ENCODE measurements at places on chromosomes 16 and 17. TPM values are rescaled to one million over a fixed set of nuclear protein-coding genes. Genes with fewer than 3 reads are reported as not detected.

GRCh38 chr16:29779474-29779873 is 1.4 kb downstream of the ZG16 start:
- no peak for DNase-seq

DNA sequence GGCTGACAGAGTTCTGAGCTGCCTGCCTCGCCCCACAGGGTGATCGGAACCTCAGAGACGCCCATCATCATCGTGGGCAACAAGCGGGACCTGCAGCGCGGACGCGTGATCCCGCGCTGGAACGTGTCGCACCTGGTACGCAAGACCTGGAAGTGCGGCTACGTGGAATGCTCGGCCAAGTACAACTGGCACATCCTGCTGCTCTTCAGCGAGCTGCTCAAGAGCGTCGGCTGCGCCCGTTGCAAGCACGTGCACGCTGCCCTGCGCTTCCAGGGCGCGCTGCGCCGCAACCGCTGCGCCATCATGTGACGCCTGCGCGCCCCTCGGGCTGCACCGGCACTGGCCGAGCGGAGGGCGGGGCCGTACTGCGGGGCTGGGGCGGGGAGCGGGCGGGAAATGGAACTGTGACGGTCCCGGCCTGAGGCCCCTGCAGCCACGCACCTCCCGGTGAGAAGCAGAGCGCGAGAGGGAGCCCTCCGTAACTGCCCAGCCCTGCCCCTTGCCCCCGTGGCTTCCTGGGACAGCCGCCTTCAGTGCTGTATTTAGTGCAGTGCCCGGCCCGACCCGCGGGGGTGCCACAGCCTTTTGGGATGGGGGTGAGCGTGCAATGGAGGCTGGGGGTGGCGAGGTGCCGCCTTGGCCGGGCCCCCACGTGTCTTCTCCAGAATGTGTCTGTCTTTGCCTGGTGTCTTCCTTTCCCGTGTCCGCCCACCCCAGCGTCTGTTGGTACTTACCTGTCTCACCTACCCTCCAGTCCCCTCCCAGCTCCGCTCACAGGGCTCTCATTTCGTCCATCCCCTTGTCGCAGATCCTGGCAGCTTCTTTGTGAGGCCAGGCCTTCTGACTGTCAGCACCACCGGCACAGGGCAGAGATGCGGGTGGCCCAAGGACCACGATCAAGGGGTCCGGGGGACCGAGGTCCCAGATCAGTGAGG is 9.8 kb downstream of the RASL10B start:
- no peak for DNase-seq

GRCh38 chr17:29155227-29155965 is 24.8 kb downstream of the MYO18A start:
- DNase-seq: no peak

Gene TBX2
- 7.7 TPM for total RNA-seq

DNA sequence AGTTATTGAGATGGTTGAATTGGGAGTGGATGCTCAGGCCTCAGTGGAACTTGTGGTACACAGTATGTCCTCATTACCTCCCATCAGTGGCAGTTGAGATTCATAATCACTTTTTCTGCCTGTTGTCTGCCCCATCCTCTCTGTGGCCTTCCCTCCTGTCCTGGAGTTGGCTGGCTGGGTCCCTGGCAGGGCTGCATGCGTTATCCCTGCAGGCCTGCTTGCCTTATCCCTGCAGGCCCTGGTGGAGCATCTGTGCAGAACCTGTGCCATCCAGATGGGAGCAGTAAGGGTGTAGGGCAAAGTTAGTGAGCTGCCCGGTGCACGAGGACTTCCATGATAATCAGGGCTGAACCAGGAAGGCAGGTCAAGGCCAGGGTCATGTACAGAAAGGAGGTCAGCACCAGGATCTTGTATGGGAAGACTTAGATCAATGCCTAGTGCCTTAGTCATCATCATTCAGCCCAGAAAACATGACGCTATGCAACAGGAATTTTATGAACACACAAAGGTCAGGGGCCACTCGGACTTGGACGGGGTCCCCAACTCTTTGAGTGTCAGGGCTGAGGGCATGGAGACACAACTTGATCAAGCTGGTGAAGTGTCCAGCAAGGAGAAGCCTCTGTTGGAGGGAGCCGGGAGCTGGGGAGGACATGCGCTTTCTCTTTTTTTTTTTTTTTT is 47.2 kb downstream of the ABCC1 start:
- peak; percentile 65 for DNase-seq

DNA sequence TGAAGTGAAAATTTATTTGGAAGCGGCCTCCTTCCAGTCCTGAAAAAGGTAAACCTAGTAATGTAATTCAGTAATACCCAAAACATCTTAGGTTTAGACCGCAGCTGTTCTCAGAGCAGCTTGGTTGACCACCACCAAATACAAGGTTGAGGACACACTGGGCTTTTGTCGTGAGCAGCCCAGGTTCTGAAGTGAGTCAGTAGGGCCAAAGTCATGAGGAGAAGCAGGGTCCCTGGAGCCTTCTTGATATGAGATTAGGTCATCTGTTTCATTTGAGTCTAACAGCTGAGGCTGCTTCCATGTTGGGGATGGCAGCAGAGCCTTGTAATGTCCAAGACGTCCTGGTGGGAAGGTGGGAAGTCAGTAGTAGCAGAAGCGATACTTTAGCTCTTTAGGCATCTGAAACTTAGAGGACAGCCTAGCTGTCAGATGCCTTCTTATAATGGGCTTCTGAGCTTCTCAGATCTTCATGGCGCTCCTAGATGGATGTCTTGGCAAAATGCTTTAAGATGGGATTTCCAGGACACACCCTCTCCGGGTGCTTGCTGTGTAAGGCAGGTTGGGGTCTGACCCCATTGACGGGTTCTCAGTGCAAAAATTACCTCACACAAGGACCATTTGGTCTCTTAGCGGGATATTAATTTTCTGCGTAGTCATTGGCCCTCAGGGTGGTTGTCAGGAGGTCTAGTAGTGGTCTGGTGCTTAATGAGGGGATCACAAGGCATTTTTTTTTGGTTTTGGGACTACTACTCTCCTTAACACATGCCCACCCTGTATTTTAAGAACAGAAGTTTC is 2.4 kb downstream of the ALKBH5 start:
- no peak for DNase-seq

DNA sequence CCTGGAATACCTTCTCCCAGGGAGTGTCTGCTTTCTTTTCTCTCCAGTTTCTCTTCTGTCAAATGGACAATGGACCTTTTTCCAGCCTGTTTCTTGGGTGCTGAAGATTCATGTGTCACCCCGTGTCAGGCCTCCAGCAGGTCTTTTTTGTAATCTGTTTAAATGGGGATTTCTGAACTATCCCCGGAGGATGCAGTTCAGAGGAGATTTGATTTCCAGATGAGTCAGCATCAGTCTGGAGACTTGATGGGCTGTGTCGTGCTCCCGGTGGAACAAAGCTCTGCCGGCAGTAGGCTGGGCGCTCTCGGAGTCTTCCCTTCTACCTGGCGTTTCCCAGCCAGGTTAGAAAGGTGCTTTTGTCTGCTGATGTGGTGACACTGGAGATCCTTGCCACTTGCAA is 440.6 kb downstream of the HS3ST3B1 start:
- DNase-seq: no peak

DNA sequence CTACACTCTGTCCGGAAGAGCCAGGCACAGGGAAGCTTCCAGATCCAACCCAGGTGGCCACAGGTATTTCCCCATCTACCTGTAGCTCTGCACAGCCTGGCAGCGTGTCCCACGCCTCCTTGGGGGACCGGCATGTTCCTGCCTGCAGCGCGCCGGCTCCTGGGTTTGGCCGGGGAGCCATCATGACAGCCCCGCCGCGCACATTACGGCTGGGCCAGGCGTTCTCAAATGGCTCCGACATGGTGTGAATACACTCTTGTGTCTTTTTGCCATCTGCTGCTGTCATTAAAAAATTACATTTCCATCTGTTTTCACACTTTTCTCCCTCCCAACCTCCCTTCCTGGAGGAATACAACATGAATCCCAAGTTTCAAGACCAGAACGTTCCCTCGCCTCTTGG is 8.0 kb upstream of the GINS2 start:
- no peak for DNase-seq

- no peak for DNase-seq
Measured at GRCh38 chr17:8711291-8711690, 33.3 kb downstream of the CCDC42 start.

GRCh38 chr16:28875134-28876018 is 2.9 kb upstream of the ATP2A1 start:
- no peak for DNase-seq

- DNase-seq: no peak
Measured at GRCh38 chr17:59856859-59857794, 35.6 kb downstream of the TUBD1 start.

Gene DDX52
- 35.6 TPM for total RNA-seq

Gene CDH1
- total RNA-seq: 84.4 TPM

DNA sequence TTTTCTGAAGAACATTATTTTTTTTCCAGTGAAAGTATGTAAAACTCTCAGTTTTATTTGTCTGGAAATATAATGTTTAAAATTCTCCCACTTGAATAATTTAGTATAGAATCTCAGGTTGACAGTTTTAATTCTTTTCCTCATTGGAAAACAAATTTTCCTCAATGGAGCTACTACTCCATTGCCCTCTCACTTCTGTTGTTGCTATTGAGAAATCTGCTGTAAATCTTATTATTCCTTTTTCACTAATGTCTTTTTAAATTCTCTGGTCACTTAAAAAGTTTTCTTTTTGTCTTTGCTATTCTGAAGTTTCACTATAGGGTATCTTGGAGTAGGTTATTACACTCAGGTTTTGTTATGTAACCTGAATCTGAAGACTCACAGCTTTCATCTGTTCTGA is 216.1 kb upstream of the PMFBP1 start:
- DNase-seq: no peak

Gene MAF
- 10.7 TPM for total RNA-seq

DNA sequence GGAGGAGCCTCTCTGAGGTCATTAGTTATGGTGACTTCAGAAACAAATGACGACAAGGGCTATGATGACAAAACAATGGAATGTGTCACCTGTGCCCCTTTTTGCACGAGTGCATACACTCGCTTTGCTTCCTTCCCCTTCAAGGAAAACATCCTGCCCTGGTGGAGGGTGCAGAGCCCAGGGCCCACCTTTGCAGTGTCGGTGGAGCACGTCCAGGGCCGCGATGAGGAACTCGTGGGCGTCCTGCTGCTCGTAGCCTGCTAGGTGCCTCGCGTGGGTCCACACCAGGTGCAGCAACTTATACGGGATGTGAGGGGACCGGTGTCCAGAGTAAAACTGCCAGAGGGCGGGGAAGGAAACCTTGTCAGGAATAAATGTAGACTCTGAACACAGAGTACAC is 27.2 kb downstream of the USP22 start:
- no peak for DNase-seq

DNA sequence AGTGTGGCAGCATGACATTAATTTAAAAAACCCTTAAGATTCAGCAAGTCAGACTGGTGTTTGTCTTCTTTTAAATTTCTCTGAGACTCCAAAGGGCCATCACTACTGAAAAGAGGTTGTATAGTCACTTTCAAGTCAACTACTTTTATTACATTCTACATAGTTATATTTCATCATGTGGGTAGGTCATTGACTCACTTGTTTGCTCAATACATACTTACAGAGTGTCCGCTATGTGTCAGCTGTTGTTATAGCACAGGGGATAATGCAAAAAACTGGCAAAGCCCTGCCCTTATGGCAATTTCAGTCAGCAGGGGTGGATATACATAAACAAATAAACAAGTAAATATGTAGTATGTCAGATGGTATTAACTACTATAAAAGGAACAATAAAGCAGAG is 2.5 kb upstream of the MYH4 start:
- no peak for DNase-seq

DNA sequence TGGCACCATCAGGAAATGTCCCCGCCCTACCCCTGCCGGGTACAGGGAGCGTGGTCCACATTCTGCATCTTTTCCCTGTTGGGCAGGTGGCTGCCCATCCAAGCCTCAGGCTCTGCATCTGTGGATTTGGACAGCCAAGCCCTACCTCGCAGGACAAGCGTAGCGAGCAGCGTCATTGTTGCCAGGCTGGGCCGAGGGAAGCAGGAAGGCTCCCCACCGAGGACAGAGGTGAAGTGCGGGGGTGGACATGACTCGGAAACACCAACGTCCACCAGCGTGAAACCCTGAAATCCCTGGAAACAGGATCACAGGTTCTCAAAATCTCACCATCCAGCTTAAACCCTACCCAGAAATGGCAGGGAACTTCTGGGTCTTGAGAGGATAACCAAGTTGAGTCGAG is 73.6 kb downstream of the SOCS1 start:
- DNase-seq: no peak

Gene UNC45B
- total RNA-seq: not detected

GRCh38 chr16:54985156-54985555 is 54.5 kb downstream of the IRX5 start:
- DNase-seq: no peak

DNA sequence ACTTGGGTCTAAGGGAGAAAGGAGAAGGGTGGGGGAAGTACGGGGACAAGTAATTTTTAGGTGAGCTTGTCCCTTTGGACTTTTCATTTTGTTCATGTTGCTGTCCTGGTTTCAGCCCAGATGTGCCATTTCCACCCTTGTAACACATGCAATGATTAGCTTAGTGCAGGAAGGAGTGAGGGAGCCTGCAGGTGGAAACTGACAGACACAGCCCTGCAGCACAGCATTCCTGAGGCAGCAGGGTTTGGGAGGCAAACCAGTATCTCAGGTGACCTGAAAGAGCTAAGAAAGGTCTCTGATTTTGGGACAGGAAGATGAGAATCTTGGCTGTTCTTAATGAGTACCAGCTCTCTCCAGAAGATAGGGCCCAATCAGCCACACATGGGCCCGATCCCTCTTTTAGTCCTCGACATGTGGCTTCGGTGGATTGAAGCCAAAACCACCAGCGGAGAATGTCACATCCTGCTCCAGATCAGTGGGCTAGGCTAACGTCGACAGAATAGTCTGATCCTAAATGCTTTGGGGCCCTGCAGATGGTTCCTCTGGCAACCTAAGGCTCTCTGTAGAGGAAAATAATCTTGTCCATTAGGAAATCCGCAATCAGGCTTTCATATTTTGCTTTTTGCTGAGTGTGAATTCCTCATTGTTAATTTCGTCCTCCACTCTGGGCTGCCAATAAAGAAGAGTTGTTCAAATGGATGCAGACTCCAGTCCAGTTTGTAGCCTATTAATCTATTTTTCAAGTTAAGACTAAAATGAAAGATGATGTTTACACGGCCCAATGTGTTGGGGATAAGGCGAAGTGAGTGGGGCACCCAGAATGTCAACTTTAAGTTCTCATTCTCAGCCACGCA is 3.8 kb upstream of the RNF157 start:
- DNase-seq: no peak

- no peak for DNase-seq
Measured at GRCh38 chr16:80682421-80683070, 121.9 kb downstream of the CDYL2 start.

Gene WNT9B
- not detected for total RNA-seq

Data from kidney epithelial cell (primary cell).